Activated CD8-positive, alpha-beta memory T cell treated with anti-CD3 and anti-CD28 coated beads for 4 hours (primary cell): ENCODE measurements at places on chromosomes 11 and 22.

- no peak for DNase-seq
Observed at GRCh38 chr11:101786916-101787315, 127.9 kb upstream of the CEP126 start.

DNA sequence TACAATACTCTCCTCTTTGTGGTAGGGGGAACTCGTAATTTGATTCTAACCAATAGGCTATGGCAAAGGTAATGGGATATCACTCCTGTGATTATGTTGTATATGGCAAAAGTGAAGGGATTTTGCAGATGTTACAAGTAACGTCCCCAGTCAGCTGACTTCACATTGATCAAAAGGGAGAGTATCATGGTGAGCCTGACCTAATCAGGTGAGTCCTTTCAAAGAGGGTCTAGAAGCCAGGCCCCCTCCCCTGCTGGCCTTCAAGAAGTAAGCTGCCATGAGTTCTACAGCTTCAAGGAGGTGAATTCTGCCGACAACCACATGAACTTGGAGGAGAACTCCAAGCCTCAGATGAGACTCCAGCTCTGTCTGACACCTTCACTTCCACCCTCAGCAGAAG, 20.0 kb downstream of the TBRG1 start:
- DNase-seq: no peak

GRCh38 chr11:19253153-19253745, 12.5 kb upstream of the E2F8 start:
- DNase-seq: no peak

GRCh38 chr22:44955102-44955501, 54.7 kb downstream of the PHF21B start:
- no peak for DNase-seq

DNA sequence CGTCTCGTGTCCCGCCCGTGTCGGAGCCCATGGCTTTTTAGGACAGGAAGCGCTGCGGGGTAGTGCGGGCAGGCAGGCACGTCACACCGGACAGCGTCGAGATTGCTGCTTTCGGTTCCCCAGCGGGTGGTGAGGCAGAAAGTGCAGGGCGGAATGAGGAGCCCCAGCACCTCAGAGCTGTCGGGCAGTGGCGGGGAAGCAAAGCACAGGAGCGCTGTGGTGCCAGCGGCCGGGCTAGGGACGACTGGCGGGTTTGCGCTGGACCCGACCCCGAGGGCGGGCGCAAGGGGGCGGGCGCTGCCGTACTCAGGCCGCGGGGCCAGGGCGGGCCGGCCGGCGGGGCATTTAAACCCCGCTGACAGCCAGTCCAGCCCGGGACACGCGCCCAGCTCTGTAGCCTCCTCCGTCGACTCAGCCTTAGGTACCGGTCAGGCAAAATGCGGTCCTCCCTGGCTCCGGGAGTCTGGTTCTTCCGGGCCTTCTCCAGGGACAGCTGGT, at the start of gene SLC37A2:
SLC37A2 (plus strand) TSS at position 375 of the 498 bp plus-strand sequence; CDS start at position 438, 63 bp downstream.
- peak; percentile 17 for DNase-seq

DNA sequence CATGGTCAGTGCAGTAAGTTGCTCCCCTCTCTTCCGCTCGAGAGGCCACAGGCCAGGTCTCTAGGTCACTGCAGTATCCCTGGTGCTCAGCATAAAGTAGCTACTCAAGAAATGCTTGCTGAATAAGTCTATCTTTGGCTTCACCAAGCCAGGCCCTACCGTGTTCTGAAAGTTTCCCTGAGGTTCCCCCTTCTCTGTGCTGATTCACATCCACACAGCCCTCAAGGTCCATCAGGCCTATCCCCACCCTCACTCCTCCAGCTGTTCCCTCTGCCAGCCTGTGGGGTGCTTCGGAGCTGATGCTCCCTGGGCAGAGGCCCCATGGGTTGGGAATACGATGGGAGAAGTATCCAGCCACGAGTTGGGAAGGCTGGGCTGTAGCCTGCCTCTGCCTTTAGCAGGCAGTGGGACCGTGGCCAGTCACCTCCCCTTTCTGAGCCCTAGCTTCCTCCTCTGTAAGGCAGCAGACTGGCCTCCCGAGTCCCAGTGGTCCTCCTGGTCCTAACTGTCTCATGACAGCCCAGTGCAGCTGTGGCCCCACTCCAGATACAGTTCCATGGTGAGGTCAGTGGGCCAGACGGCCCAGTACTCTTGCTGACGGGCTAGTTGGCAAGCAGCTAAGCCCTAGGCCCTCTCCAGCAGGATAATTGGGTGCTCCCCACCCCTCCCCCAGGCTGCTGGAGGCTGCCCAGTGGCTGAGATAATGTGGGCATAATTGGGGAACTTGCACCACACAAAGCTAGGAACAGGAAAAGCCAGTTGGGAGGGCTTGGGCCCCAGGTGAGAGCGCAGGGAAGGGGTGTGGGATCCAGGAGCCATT, 48.2 kb downstream of the NECTIN1 start:
- DNase-seq: no peak

DNA sequence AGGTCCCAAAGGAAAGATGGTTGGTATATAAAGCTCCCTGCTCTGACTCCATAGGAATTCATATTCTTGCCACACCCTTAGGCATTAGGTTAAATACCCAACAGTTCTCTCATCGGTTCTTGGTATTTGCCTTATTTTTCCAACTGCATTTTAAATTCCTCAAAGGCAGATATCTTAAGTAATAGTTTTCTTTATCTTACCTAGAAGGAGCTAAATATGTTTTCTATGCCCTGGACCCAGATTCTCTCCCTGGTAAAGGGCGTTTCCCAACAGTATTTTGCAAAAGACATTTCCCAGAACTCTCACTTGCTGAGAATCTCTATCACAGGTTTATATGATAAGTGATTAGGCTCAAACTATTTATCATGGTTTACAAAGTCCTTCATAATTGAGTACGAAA, 158.6 kb upstream of the BDNF start:
- no peak for DNase-seq

- DNase-seq: no peak
Observed at GRCh38 chr11:2432171-2432621, 12.1 kb downstream of the TRPM5 start.

- DNase-seq: no peak
Observed at GRCh38 chr11:85231588-85231987, 395.6 kb downstream of the DLG2 start.

DNA sequence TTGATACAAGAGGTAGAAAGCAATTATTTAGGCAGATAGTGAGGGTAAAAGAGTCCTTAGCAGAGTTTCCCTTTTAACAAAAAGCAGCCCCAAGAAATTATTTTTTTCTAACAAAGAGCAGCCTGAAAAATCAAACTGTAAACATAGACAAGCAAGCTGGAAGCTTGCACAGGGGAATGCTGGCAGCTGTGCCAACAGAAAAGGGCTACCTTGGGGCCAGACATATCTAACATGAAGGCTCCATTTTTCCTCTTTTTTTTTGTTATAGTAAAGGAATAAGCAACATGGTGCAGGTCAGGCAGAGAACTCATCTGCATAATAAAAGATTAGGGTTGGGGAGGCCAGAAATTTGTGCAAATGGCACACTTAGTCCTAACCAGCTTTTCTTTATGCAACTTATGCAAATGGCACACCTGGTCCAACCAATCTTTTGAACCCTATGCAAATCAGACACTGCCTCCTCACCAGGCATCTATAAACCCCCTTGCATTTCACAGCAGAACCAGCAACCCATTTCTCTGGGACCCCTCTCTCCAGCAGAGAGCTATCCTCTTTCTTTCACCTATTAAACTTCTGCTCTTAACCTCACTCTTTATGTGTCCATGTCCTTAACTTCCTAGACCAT, 41.8 kb downstream of the PDGFD start:
- no peak for DNase-seq

- DNase-seq: no peak
Observed at GRCh38 chr22:44521326-44522074, 23.5 kb upstream of the RTL6 start.

DNA sequence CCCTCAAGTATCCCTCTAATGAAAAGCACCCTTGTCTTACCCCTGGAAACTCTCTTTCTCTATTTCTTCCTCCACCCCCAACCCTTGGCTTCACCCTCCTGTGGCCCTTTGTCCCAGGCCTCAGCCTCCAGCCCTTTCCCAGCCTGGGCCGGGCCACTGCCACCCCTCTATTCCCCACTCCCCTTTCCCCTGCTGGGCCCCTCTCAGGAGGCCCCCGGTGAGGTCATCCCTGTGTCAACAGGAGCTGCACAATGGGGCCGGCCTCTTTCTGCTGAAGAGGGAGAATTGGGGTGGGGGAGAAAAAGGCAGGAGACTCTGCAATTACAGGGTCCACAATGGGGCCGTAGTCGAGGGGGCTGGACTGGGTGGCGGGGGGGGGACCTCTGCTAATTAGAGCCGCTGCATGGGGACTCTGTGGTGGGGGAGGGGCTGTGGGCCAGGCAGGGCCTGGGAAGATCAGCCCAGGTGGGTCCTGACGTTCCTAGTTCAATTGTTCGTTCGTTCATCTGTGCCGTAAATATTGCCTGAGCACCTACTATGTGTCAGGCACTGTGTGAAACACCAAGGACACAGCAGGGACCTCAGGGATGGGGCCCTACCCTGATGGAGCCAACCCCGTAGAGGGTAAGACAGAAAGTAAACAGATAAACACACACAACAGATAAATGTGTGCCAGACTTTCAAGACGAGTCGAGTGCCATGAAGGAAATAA, 18.5 kb upstream of the MPPED1 start:
- no peak for DNase-seq

DNA sequence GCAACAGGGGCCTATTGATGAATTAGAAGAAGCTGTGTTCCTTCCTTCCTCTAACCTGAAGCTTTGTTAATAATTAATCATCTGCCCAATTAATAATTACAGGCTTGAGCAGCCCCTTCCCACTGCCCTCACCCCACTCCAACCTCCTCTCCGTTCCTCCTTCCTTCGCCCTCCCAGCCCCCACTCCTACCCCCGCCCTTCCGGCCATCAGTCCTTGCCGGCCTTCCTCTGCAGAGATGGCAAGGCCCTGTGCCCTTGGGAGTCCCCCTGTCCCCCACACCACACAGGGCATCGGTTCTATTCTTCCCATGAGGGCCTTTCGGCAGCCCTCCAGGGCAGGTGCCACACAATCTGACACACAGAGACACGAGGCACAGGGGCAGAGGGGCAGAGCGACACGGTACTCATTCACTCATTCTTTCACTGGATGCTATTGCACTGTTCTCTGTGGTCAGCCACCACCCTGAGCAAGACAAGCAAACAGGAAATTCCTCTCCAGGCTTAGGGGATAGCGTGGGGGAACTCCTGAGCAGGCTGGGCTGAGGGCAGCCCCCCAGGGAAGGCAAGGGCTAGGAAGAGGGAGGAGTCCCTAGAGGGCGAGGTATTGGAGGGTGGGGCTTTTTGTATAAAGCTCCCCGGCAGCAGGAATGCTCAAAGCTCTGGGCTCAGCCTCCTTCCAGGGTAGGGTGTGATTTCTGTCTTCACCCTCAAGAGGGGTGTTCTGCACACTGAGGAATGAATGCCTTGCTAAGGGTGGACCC, 14.7 kb downstream of the MGAT3 start:
- no peak for DNase-seq

DNA sequence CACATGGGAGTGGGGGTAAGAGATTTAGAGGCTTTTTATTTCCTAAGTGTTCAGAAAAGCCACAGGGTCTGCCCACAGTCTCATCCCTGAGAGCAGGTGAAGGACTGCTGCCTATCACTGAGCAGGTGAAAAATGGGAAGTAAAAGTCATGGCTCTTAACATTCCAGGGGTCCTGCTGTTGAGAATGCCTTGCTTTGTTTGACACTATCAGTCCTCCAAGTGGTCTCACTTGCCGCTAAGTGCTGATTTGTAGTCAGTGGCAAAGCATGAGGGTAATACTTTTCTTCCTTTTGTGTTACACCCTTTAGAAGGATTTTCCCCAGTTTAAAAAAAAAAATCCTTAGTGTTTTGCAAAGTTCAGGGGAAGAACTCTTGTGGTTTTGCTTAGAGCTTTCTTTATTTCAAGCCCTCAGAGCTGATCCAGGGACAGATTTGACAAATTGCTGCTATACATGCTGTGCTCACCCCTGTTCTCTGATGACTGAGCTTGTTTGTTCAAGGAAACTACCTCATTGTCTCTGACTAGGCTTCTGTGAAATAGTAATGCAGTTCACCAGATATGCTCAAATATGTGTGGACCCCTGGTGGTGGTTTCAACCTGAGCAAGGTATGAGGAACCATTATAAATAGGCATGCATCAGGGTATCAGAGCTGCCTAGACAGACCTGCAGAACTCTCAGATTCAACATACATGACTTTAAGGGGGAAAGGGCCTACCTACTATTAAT, 141.0 kb downstream of the ARHGAP42 start:
- DNase-seq: no peak

GRCh38 chr11:63761188-63761587, 7.4 kb downstream of the ZFTA start:
- no peak for DNase-seq

GRCh38 chr11:70772950-70773349, 374.6 kb downstream of the CTTN start:
- DNase-seq: no peak

DNA sequence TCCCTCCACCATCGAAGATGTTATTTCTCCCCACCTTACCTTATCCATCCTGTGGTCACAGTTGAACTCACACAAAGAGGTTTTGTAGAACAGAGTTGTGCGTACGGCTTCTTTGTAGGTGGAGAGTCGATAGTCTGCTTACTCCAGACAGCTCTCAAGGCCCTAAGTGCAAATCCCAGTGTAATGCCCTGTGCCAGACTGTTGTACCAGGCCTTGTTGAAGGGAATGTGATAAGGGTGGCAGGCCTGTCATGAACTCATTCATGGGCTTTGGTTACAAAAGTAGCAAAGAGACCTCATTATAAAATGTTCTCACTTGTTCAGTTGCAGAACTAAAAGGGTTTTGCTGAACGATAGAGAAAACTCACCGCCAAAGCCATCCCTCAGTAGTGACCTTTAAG, 288.7 kb upstream of the CADM1 start:
- no peak for DNase-seq
